Stimulated activated CD4-positive, alpha-beta T cell treated with anti-CD3 and anti-CD28 coated beads, Interleukin-4, amount 100 ng/mL, for 1 hour (primary cell): ENCODE measurements at places on chromosomes 13 and 19.
A peak's percentile ranks its signal among the peaks of the same experiment; 100 is the strongest.

DNA sequence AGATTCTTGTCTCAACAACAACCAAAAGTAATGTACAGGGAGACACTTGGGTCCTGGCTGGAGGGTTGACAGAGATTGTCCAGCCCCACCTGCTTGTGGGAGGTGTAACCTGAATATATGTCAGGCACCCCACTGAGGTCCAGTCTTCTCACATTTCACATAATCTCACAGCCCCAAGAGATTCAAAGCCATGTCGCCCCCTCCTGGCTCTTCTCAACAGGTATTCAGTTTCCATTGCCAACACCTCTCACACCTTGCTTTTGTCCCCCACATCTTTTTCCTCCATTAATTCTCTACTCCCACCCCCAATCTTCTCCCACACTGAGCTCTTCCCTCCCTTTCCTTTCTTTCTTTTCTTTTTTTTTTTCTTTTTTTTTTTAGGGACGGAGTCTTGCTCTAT is 11.2 kb downstream of the UNC13A start:
- DNase-seq, result no peak

- DNase-seq, result no peak
Observed at GRCh38 chr19:2923510-2923909, 21.3 kb downstream of the ZNF77 start.

- DNase-seq, result no peak
Observed at GRCh38 chr13:30388406-30389283, 33.6 kb upstream of the UBE2L5 start.

DNA sequence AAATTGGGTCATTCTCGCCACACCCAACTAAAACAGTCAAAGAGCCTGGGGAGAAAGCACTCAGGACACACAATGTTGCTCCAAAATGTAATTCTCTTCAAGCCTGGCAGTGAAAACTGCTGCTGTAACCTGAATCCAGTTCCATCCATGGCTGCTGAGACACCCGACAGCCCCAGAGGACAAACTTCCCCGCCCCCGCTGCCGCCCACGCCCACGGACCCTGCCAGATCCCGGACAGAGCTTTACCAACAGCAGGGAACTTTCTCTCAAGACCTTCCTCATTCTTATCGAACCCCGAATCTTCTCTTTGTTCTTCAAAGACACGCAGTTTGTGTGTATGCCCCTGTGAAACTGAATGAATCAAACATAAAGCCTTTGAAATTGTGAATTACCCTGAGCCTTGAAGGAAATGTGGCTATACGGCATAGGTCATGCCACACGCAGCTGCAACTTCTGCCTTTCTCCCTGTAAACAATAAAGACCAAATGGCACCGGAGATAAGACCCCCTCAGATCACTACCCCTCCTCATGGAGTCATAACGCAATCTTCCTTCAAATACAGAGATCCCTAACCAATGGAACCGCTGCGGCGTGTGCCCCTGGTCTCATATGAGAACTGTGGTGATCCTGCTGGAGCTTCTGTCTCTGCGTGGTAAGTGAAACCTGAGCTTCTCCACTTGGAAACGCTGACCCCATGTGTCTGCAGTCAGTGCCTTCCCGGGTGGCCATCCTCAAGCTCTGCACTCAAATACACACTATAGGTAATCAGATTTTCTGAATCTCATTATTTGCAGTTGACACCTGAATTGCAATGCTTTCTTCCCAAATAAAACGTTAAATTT is 4.8 kb upstream of the LAMP1 start:
- peak; percentile 22 for DNase-seq

DNA sequence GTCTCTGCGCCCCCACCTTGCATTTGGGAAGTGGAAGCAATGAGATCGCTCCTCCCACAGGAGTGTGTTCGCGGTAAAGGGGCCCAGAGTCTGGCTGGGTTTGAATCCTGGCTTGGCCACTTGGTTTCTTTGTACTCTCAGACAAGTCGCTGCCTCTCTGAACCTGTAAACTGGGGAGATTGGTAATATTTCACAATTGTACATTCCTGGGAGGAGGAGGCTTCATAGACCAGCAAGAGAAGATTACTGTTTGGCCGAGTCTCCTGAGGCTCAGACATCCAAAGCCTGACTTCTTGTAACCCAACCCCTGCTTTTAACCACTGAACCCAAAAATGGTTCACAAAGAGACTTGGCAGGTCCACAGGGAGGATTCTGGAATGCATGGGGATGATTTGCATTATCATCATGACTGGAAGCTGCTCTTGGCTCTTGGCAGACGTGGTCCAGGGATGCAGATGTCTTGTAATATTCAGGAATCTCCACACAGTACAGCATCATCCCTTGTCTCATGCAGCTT is 13.6 kb upstream of the STRN4 start:
- no peak for DNase-seq

- peak; percentile 56 for DNase-seq
Observed at GRCh38 chr19:51450730-51451307, 7.4 kb downstream of the SIGLEC8 start.

GRCh38 chr19:7492142-7492541 is 3.3 kb upstream of the PEX11G start:
- no peak for DNase-seq

- no peak for DNase-seq
Observed at GRCh38 chr19:29711584-29712132, 3.4 kb downstream of the C19orf12 start.

- no peak for DNase-seq
Observed at GRCh38 chr19:31269425-31270127, 79.7 kb downstream of the TSHZ3 start.

- no peak for DNase-seq
Observed at GRCh38 chr19:52935434-52935833, 12.2 kb upstream of the ZNF888 start.

DNA sequence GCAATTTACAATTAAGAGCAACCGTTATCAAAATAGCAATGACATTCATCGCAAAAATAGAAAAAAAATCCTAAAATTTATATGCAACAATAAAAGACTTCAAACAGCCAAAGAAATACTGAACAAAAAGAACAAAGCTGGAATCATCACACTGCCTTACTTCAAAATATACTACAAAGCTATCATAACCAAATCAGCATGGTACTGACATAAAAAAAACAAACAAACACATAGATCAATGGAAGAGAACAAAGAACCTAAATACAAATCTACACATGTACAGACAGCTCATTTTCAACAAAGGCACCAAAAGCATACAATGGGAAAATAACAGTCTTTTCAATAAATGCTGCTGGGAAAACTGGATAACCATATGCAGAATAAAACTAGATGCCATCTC is 6.4 kb downstream of the ZNF562 start:
- DNase-seq, result no peak

GRCh38 chr13:50923272-50923671 is 13.7 kb downstream of the RNASEH2B start:
- no peak for DNase-seq

- no peak for DNase-seq
Observed at GRCh38 chr13:97499181-97499580, 65.2 kb downstream of the RAP2A start.

- peak; percentile 80 for DNase-seq
Observed at GRCh38 chr13:102591988-102592781, 4.6 kb upstream of the TPP2 start.

DNA sequence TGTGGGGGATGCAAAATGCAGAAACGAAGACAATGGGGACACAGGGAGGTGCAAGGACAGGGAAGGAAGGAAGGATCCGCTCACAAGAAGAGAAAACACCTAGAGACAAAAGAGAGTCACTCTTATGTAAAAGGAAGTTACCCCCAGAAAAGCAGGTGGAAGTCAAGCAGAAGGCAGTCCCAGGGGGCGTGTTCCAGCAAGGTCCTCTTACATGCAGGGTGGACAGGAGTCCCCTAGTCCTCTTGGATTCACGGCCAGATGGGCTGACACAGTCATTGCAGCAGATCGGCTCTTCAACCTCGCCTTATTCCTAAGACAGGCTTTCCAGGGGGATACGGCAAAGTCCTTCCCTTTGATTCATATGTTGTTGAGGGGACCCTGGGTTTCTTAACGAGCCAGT is 83.9 kb upstream of the SPATA13 start:
- no peak for DNase-seq

GRCh38 chr13:111976474-111977178 is 90.3 kb upstream of the SOX1 start:
- no peak for DNase-seq

GRCh38 chr13:37187621-37188020 is 82.2 kb upstream of the CSNK1A1L start:
- DNase-seq, result no peak

DNA sequence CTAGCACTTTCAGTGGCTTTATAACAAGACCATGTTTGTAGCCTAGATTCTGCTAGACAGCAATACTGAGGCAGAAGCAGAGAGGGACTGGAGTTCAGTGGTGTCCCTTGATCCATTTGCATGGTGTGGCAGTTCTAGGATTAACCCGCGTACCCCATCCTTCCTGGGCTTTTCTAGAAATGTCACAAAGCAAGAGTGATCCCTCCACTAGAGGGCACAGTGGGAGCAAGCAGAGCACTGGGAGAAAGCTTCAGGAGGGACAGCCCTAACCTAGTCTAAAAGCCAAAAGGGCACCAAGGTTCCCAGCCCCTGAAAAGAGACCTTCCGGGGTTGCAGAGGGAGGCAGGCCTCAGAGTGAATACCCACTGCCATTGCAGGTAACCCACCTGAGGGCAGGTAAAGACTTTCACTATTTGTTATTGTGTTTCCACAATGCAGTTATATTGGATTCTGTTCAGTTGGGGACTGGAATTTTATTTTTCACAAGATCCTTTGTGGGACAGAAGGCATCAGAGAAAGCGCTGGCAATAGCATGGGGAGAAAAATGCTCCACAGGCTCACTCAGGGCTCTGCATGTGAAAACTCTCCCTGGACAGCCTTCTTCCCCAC is 170.6 kb downstream of the FLT1 start:
- peak; percentile 26 for DNase-seq

DNA sequence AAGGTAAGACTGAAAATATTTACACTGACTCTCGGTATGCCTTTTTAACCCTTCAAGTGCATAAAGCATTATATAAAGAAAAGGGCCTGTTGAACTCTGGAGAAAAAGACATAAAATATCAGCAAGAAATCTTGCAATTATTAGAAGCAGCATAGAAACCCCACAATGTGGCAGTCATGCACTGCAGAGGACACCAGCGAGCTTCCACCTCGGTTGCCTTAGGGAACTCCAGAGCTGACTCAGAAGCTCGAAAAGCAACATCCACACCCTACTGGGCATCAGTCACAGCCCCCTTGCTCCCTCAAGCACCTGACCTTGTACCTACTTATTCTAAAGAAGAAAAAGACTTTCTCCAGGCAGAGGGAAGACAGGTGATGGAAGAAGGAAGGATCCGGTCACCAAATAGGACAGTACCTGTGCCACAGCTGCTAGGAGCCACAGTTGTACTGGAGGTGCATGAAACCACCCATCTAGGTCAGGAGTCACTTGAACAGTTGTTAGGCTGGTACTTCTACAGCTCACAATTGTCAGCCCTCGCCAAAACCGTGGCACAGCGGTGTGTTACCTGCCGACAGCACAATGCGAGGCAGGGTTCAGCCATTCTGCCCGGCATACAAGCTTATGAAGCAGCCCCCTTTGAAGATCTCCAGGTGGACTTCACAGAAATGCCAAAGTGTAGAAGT is 2.9 kb downstream of the ZNF816 start:
- DNase-seq, result no peak

DNA sequence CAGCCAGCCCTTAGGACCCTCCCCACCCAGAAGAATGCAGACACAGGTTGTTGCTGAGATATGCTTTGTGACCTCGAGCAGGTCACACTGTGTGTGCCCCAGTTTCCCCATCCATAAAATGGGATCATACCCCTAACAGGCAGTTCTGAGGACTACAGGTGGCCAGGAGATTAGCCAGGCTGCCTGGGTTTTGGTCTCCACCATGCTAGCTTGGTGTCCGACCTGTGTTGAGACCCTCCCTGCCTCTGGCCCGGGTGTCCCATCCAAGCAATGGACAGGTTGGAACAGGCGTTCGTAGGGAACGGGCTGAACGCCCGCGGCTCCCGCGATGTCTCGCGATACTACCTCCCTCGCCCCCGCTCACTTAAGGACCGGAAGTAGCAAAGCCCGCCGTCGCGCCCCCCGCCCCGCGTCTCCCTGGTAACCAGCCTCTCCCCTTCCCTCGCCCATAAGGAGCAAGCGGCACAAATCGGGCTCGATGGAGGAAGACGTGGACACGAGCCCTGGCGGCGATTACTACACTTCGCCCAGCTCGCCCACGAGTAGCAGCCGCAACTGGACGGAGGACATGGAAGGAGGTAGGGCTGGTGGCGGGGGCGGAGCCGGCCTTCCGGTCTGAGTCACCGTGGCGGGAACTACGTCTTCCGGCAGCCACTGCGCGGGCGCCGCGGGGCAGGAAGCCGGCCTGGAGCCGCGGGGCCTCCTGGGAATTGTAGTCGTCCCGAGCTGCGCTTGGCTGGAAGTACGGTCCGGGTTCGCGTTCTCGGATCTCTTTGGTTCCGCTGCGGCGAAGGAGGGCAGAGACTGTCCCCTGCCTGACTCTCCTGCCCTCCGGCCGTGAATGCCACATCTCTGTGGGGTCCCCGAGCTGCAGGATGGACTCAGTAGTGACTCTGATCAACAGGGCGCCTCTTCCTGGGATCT is 45.4 kb downstream of the SMIM24 start:
- peak; percentile 97 for DNase-seq

DNA sequence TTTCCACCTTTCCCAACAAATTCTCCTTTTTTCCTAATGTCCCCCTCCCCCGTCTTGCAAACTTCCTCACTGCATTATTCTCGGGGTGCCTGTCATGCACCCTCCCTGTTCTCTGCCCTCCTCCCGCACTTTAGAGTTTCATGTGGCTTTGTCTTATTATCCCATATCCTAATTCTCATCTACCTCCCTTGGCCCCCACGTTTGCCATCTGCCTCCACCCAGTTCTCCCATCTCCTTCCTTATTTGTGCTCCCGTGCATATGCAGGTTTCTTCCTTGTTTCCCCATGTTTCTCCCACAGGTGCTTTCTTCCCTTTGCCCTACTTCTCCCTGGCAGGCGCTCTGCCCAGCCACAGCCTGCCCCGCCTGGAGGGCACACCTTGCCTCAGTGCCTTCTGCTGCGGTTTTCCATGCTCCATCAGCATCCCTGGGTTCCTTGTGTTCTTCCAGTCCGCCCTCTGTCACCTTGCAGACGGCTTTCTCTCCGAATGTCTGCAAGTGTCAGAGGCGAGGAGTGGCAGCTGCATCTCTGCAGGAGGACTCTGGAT is 1.5 kb downstream of the SPATA13 start:
- DNase-seq, result no peak

DNA sequence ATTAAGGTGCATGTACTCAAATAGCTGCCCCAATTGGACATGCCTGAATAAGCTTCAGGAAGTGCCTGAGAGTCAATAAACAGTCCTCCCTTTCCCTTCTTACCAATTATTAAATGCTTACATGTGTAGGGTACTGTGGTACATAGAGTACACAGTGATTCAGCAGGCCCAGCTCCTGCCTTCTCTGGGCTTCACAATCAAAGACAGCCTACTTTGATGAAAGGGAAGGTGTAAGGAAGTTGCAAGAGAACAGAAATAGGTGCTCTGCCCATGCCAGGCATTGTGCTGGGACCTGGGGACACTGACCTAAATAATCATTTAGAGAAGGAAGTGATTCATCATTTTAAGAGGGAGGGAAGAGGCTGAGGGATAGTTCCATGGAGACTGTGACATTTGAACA is 17.2 kb downstream of the FRY start:
- no peak for DNase-seq
